Activated CD8-positive, alpha-beta T cell treated with anti-CD3 and anti-CD28 coated beads for 36 hours (primary cell): ENCODE measurements at places on chromosomes 3 and 15.

DNA sequence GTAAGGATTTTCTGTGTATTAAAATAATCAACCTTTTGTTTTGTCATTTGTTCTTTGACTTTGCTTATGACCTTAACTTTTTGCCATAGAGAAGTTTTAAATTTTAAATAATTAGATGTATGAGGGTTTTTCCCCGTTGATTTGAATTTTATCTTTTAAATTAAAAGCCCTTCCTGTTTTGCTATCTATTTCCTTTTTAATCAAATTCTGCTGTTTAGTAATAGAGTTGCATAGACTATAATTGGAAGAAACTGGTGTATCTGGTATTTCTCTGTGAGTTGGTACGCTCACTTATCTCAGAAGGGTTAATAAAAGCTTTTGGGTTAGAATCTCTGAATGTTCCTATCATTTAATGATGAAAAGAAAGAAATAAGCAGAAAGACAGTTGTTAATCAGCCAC lies 82.2 kb downstream of the LRRC3B start:
- no peak overlapping the region for H3K4me3 ChIP-seq
- DNase-seq: no peak
- no peaks in the 10 kb centered on the region for H3K27me3 ChIP-seq
- H3K36me3 ChIP-seq: no peaks in the 10 kb centered on the region
- H3K27ac ChIP-seq: no peak overlapping the region

DNA sequence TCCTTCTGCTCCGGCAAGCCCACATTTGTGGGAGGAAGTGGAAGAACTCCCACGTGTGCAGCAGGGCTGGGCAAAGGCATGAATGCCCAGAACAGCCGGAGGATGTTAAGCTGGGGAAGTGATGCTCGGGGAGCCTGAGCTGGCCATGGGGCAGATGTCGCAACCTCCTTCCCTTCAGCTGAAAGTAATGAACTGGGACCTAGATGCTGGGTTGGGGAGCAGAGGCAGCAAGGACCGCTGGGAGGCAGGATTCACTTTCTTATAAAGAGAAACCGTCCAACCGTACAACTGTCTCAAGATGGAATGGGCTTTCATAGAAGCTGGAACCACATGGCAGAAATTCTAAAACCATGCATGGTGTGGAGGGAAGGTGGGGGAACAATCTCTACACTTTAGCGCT lies 290.9 kb downstream of the OCA2 start:
- no peak overlapping the region for H3K27ac ChIP-seq
- H3K4me3 ChIP-seq: no peak overlapping the region
- DNase-seq: no peak
- no peaks in the 10 kb centered on the region for H3K27me3 ChIP-seq
- no peaks in the 10 kb centered on the region for H3K36me3 ChIP-seq
- no peaks in the 10 kb centered on the region for H3K4me1 ChIP-seq

DNA sequence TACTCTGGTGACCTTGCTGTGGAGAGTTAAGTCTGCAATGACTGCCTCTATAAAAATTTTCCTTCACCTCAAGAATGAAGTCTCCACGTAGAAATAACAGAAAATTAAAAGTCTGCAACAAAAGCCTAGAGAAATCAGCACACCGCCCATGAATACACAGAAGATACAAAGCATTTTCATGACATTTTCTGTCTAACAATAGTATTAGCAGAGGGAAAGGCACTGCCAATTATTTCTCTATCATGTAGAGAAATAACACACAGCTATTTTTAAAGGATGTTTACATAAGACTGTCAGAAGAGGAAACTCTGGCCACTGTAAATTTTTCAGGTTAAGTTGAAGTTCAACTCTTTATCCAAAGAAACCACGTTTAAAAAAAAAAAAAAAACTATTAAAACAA lies 80.8 kb downstream of the GSK3B start:
- H3K27ac ChIP-seq: no peak overlapping the region
- no peak for DNase-seq
- H3K36me3 ChIP-seq: peaks cover 2% of the 10 kb centered on the region
- no peak overlapping the region for H3K4me3 ChIP-seq

GRCh38 chr3:47473391-47473790 lies 2.4 kb downstream of the SCAP start:
- DNase-seq: no peak
- H3K27ac ChIP-seq: no peak overlapping the region
- peaks cover 33% of the 10 kb centered on the region for H3K4me1 ChIP-seq
- H3K36me3 ChIP-seq: peaks cover 21% of the 10 kb centered on the region
- no peaks in the 10 kb centered on the region for H3K27me3 ChIP-seq

- peaks cover 3% of the 10 kb centered on the region for H3K4me1 ChIP-seq
- H3K27me3 ChIP-seq: no peaks in the 10 kb centered on the region
- H3K27ac ChIP-seq: no peak overlapping the region
- H3K4me3 ChIP-seq: no peak overlapping the region
- H3K36me3 ChIP-seq: no peaks in the 10 kb centered on the region
- no peak for DNase-seq
Observed at GRCh38 chr15:42621996-42622925, 46.9 kb downstream of the STARD9 start.

- H3K27ac ChIP-seq: no peak overlapping the region
- no peak for DNase-seq
- peaks cover 2% of the 10 kb centered on the region for H3K4me1 ChIP-seq
- H3K36me3 ChIP-seq: no peaks in the 10 kb centered on the region
- no peak overlapping the region for H3K4me3 ChIP-seq
- peaks cover 7% of the 10 kb centered on the region for H3K27me3 ChIP-seq
Observed at GRCh38 chr15:93060336-93061248, 28.4 kb downstream of the RGMA start.

- H3K27ac ChIP-seq: no peak overlapping the region
- no peak for DNase-seq
- H3K36me3 ChIP-seq: no peaks in the 10 kb centered on the region
Observed at GRCh38 chr3:127411083-127411727, 123.4 kb upstream of the PRR20G start.

DNA sequence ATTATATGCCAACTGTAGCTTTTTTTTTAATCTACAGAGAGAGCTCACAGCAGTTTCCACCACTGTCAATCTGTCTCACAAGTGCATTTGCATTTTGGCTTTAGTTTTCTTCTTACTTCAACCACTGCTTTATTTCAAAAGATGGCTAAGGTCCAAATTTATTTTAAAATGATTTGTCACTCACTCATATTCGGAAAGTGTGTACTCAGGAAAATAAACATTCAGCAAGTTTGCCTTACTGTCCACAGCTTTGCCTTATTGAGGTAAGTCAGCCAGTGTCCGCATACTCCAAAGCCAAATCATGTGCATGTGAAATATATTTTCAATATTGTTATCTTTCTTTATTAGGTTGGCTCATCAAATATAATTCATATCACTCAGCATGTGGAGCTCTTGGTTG lies 240.7 kb upstream of the ARHGEF26 start:
- H3K4me1 ChIP-seq: no peaks in the 10 kb centered on the region
- no peak for DNase-seq
- H3K27ac ChIP-seq: no peak overlapping the region
- H3K36me3 ChIP-seq: no peaks in the 10 kb centered on the region
- no peak overlapping the region for H3K4me3 ChIP-seq
- peaks cover 6% of the 10 kb centered on the region for H3K27me3 ChIP-seq

- no peaks in the 10 kb centered on the region for H3K27me3 ChIP-seq
- no peaks in the 10 kb centered on the region for H3K36me3 ChIP-seq
- no peak for DNase-seq
- H3K4me1 ChIP-seq: no peaks in the 10 kb centered on the region
- no peak overlapping the region for H3K27ac ChIP-seq
- no peak overlapping the region for H3K4me3 ChIP-seq
Observed at GRCh38 chr3:117893638-117894037, 1141.0 kb downstream of the IGSF11 start.

GRCh38 chr15:74387621-74388362 lies 20.3 kb upstream of the CYP11A1 start:
- no peak overlapping the region for H3K4me3 ChIP-seq
- DNase-seq: no peak
- H3K27me3 ChIP-seq: no peaks in the 10 kb centered on the region
- H3K4me1 ChIP-seq: peaks cover 79% of the 10 kb centered on the region

DNA sequence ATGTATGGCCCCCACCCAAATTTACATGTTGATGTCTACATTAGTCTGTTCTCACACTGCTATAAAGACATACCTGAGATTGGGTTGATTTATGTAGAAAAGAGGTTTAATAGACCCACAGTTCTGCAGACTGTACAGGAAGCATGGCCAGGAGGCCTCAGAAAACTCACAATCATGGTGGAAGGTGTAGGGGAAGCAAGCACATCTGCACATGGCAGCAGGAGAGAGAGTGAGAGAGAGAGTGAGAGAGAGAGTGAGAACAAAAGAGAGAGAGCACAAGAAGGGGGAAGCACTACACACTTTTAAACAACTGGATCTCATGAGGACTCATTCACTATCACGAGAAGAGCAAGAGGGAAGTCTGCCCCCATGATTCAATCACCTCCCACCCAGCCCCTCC lies 130.5 kb downstream of the XXYLT1 start:
- H3K4me3 ChIP-seq: no peak overlapping the region
- no peaks in the 10 kb centered on the region for H3K4me1 ChIP-seq
- DNase-seq: no peak
- H3K27ac ChIP-seq: no peak overlapping the region
- H3K27me3 ChIP-seq: no peaks in the 10 kb centered on the region

GRCh38 chr3:10558736-10559135 lies 53.4 kb upstream of the ATP2B2 start:
- H3K4me3 ChIP-seq: no peak overlapping the region
- no peaks in the 10 kb centered on the region for H3K36me3 ChIP-seq
- no peak overlapping the region for H3K27ac ChIP-seq
- H3K4me1 ChIP-seq: peaks cover 15% of the 10 kb centered on the region
- DNase-seq: no peak

GRCh38 chr3:38689774-38690173 lies 40.3 kb upstream of the SCN5A start:
- no peaks in the 10 kb centered on the region for H3K36me3 ChIP-seq
- no peak overlapping the region for H3K27ac ChIP-seq
- H3K4me3 ChIP-seq: no peak overlapping the region
- no peaks in the 10 kb centered on the region for H3K4me1 ChIP-seq
- peaks cover 2% of the 10 kb centered on the region for H3K27me3 ChIP-seq
- no peak for DNase-seq

- no peaks in the 10 kb centered on the region for H3K27me3 ChIP-seq
- peaks cover 43% of the 10 kb centered on the region for H3K4me1 ChIP-seq
- H3K27ac ChIP-seq: no peak overlapping the region
- DNase-seq: no peak
- no peak overlapping the region for H3K4me3 ChIP-seq
Observed at GRCh38 chr3:59876533-59877062, 826.8 kb upstream of the CFAP20DC start.

- no peak overlapping the region for H3K27ac ChIP-seq
- no peak for DNase-seq
- no peak overlapping the region for H3K4me3 ChIP-seq
- H3K4me1 ChIP-seq: peaks cover 55% of the 10 kb centered on the region
Observed at GRCh38 chr15:99578809-99579208, 13.0 kb downstream of the MEF2A start.

DNA sequence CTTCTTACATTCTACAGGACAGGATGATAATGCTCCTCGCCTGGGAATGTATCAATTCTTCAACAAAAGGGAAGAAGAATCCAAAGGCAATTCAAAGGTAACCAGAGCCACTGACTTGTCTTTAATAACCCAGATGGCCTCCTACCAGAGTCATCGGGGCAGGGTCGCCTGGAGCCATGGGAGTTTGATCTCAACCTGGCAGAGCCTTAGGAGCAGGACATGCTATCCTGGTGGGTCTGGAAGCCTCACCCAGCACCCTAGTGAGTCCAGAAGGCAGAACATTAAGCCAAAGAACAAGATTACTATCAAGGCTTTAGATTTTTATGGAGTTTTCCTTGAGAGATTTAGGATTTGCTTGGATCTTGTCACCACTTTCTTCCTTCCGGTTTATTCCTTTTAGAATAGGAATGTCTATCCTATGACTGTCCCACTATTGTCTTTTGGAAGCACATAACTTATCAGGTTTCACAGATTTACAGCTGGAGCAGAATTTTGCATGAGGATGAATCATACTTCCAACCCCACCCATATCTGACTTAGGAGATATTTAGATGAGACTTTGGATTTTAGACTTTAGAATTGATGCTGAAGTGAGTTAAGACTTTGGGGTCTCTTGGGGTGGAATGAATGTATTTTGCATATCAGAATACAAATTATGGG lies 330.3 kb upstream of the GOLIM4 start:
- H3K36me3 ChIP-seq: no peaks in the 10 kb centered on the region
- no peaks in the 10 kb centered on the region for H3K4me1 ChIP-seq
- H3K4me3 ChIP-seq: no peak overlapping the region
- no peak overlapping the region for H3K27ac ChIP-seq

DNA sequence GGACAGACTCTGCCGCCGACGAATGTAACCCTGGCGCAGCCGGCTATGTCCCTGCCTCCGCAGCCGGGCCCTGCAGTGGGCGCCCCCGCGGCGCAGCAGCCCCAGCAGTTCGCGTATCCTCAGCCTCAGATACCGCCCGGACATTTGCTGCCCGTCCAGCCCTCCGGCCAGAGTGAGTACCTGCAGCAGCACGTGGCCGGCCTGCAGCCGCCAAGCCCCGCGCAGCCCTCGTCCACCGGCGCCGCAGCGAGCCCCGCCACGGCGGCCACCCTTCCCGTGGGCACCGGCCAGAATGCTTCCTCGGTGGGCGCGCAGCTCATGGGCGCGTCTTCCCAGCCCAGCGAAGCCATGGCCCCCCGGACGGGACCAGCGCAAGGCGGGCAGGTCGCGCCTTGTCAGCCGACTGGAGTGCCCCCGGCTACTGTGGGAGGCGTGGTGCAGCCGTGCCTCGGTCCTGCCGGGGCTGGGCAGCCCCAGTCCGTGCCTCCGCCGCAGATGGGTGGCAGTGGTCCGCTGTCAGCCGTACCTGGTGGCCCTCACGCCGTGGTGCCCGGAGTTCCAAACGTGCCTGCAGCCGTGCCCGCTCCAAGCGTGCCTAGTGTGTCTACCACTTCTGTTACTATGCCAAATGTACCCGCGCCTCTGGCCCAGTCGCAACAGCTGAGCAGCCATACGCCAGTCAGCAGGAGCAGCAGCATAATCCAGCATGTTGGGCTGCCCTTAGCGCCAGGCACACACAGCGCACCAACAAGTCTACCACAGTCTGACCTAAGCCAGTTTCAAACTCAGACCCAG lies 2.4 kb downstream of the TSC22D2 start:
- peak overlapping the region; percentile 75 for H3K27ac ChIP-seq
- H3K27me3 ChIP-seq: no peaks in the 10 kb centered on the region
- H3K36me3 ChIP-seq: peaks cover 45% of the 10 kb centered on the region
- H3K4me1 ChIP-seq: peaks cover 39% of the 10 kb centered on the region
- H3K4me3 ChIP-seq: peak overlapping the region; percentile 84
- DNase-seq: peak; percentile 62

GRCh38 chr3:158434412-158435038 lies 136.5 kb upstream of the MLF1 start:
- no peaks in the 10 kb centered on the region for H3K27me3 ChIP-seq
- peak; percentile 52 for DNase-seq
- no peaks in the 10 kb centered on the region for H3K4me1 ChIP-seq
- no peak overlapping the region for H3K27ac ChIP-seq

- no peaks in the 10 kb centered on the region for H3K36me3 ChIP-seq
- H3K4me3 ChIP-seq: no peak overlapping the region
- H3K4me1 ChIP-seq: no peaks in the 10 kb centered on the region
- no peak overlapping the region for H3K27ac ChIP-seq
Observed at GRCh38 chr3:73295876-73296635, 234.6 kb downstream of the EBLN2 start.

GRCh38 chr15:39591141-39591895 lies 10.4 kb downstream of the THBS1 start:
- no peak overlapping the region for H3K27ac ChIP-seq
- H3K36me3 ChIP-seq: no peaks in the 10 kb centered on the region
- no peak for DNase-seq
- peaks cover 6% of the 10 kb centered on the region for H3K4me1 ChIP-seq
- no peak overlapping the region for H3K4me3 ChIP-seq

- no peaks in the 10 kb centered on the region for H3K36me3 ChIP-seq
- no peak overlapping the region for H3K27ac ChIP-seq
- peaks cover 6% of the 10 kb centered on the region for H3K27me3 ChIP-seq
- no peak overlapping the region for H3K4me3 ChIP-seq
- H3K4me1 ChIP-seq: peaks cover 13% of the 10 kb centered on the region
Observed at GRCh38 chr3:39216176-39216790, 23.9 kb upstream of the XIRP1 start.
